NT2/D1 (cell line): ENCODE measurements at places on chromosomes 6 and 20.

GRCh38 chr6:163670336-163670735, 255.8 kb downstream of the QKI start:
- DNase-seq = no peak

DNA sequence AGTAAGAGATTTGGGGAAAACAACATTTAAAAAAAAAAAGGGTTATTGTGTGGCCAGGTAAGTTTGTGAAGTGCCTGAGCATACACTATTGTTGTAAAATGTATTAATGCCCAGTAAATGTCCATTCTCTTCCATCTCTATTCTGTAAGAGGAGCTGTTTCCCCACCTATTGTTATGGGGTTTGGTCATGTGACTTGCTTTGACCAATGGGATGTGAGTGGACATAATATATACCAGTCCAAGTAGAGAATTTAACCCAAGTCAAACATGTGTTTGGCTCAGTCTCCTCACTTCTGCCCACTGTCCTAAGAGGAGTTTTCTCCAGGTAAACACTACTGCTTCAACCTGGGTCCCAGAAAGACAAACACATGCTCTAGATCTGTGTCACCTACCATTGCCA, 377.1 kb downstream of the FOXA2 start:
- no peak for DNase-seq

DNA sequence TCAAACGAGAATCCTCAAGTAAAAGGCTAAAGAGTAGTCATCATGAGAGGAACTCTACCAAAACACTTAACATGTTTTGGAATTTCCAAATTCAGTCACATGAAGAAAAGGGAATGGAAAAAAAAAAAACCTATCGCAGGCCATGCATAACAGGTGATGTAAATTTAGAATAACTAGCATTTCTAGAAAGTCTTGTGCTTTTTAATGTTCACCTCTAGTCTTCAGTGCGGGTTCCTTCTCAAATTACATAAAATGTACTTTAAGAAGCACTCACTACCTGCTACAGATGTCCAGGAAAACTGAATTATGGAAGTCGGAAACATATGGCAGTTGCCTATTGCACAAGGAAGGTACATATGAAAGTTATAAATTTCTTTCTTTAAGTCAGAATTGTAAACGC, 6.1 kb upstream of the TBX18 start:
- no peak for DNase-seq

DNA sequence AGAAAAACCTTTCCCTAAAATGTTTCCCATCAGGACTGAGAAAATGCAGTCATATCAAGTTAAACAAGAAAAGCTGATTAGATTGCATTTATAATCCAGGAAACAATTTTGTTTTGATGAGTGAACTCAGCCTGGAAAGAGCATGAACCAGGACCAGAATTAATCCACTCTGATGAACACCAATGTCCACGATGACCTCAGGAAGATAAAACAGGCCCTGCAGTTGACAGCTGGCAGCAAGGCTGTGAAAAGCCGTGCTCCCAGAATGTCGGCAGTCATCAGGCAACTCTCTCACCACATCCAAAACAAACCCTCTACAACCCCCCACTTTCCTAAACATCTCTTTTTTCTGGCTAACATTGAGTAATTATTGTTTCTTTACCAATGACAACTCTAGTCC, 74.0 kb upstream of the PROKR2 start:
- no peak for DNase-seq

- no peak for DNase-seq
Observed at GRCh38 chr6:45633272-45633908, 255.7 kb upstream of the SUPT3H start.

DNA sequence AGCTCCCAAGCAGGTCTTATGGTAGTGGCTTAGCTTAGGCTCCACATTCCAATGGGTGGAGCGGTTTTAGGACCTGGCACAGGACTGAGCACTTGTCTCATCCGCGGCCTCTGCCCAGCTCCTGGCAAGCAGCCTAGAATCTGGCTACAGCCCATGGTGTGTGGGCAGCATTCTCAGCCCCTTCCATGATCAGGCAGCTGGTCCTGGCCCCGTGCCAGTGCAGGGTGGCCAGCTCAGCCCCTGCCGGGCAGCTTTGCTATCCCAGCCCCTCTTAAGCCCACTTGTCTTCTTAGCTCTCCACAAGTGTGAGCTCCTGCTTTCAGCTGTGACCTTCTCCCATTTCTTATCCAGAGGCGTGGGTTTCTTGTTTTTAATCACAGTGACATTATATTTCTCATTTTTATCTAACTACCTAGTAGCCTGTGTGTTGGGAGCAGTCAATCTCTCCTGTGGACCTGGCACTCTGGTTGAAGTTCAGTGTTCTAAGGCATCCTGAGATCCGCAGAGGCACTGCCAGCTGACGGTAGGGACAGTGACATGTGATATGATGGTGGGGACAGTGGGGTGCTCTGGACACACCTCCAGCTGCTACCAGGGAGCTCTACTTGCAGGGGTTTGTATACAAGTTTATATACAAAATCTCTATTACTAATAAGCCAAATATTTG, 119.9 kb upstream of the PRND start:
- DNase-seq = no peak

- no peak for DNase-seq
Observed at GRCh38 chr20:46229478-46230105, 78.7 kb downstream of the CDH22 start.
